ENCODE measurements at places on chromosomes 2 and 18. TPM values are rescaled to one million over a fixed set of nuclear protein-coding genes. Genes with fewer than 3 reads are reported as not detected.

Gene FAM110C
- total RNA-seq, result 12.9 TPM

Gene FBXO48
- 0.56 TPM for total RNA-seq

Gene LOXHD1
- total RNA-seq, result not detected

Gene SCYGR4
- total RNA-seq, result not detected

Gene INHA
- not detected for total RNA-seq

Gene LHCGR
- total RNA-seq, result not detected

Gene MARCHF4
- 0.42 TPM for total RNA-seq

Gene TMEM247
- total RNA-seq, result not detected

Gene PTH2R
- not detected for total RNA-seq

Gene HNMT
- 8.4 TPM for total RNA-seq

Gene CNTNAP5
- total RNA-seq, result not detected

Gene CCDC85A
- total RNA-seq, result not detected

Gene ZFP36L2
- total RNA-seq, result 30.5 TPM

Gene LTBP1
- total RNA-seq, result 45.5 TPM

Gene RPRM
- not detected for total RNA-seq

Gene CCDC178
- total RNA-seq, result not detected

Gene TFPI
- 4.4 TPM for total RNA-seq

Gene GCKR
- total RNA-seq, result not detected

Gene IL37
- total RNA-seq, result not detected

Gene CFAP221
- total RNA-seq, result not detected

Gene KIAA2012
- total RNA-seq, result not detected

Gene ALPG
- not detected for total RNA-seq

Gene PAIP2B
- 5.0 TPM for total RNA-seq

Gene ADD2
- total RNA-seq, result not detected

Gene UGT1A10
- total RNA-seq, result not detected

Gene RGPD4
- not detected for total RNA-seq

Gene GPC1
- 210 TPM for total RNA-seq

Gene IAH1
- total RNA-seq, result 51.8 TPM

Gene LINC00305
- total RNA-seq, result not detected

Gene TANC1
- total RNA-seq, result 34.1 TPM

Gene COBLL1
- 14.6 TPM for total RNA-seq

Gene REG1A
- not detected for total RNA-seq

Gene FBLN7
- total RNA-seq, result not detected

Gene ALPP
- total RNA-seq, result not detected

Gene SERPINB13
- 44.9 TPM for total RNA-seq

Gene ELOA2
- not detected for total RNA-seq

Gene GAREM2
- total RNA-seq, result 0.05 TPM

Gene GALNT3
- total RNA-seq, result 46.2 TPM

Gene MRPL53
- total RNA-seq, result 74.0 TPM

Gene PTPN18
- total RNA-seq, result 10.8 TPM

Gene CMPK2
- not detected for total RNA-seq

Gene IL1F10
- total RNA-seq, result not detected

Gene KATNAL2
- total RNA-seq, result 1.3 TPM

Gene CHST9
- 3.0 TPM for total RNA-seq

Gene GREB1L
- 1.5 TPM for total RNA-seq

Gene EVX2
- total RNA-seq, result not detected

Gene C2orf92
- 0.60 TPM for total RNA-seq

All from airway epithelial cell (primary cell).